Stimulated activated CD8-positive, alpha-beta memory T cell treated with anti-CD3 and anti-CD28 coated beads, Interleukin-15, amount 100 ng/mL, for 4 hours (primary cell): ENCODE measurements at places on chromosomes 5 and 9.

GRCh38 chr5:164898705-164899104 is 1393.3 kb downstream of the MAT2B start:
- DNase-seq = no peak

- DNase-seq = no peak
Observed at GRCh38 chr5:88142636-88142885, 126.1 kb downstream of the TMEM161B start.

GRCh38 chr5:15594977-15595568 is 95.1 kb downstream of the FBXL7 start:
- DNase-seq = no peak

DNA sequence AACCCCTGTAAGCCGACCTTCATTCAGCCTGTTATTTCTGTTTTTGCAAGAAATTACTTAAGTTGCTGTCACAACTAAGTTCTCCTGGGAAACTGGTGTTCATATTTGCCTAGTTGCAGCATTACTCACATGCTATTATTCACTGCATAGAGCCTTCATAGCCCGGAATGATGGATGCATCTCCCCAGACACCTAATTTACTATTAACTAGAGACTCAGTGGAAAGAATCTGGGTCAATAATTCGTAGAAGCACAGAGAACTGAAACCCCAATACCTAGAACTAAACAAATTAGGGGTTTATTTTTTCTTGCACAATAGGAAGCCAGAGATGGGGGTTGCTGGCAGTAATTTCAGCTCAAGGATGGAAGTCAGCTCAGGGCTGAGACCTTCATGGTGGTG is 45.7 kb upstream of the FAM170A start:
- no peak for DNase-seq

- no peak for DNase-seq
Observed at GRCh38 chr5:91176288-91177016, 206.7 kb downstream of the ARRDC3 start.

DNA sequence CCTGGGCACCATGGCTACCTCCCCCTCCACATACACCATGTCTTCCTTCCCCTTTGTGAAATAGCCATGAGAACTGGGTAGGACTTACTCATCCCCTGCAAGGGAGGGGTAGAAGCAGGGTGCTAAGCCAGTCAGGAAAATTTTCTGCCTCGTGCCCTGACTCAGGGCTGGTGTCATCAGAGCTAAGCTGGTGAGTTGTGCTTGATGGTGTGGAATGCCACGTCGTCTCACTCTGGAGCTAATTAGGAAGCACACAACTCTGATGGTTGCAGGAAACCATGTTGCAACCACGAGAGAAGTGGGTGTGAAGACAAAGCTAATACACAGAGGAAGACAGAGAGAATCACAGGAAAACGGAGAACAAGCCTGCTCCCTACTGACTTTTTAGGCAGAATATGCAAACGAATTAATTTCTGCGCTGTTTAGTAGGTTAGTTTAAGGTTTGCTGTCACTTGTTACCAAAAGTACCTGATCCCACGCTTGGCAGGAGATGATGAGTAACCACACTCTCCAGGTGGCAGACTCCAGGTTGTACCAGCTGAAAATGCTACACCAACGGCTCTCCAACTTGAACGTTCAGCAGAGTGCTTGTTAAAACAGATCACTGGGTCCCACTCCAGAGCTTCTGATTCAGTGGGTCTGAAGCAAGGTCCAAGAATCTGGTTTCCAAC is 54.5 kb downstream of the STK10 start:
- DNase-seq = peak; percentile 23

- DNase-seq = no peak
Observed at GRCh38 chr5:99314721-99315120, 385.9 kb upstream of the CHD1 start.

GRCh38 chr9:5052838-5053237 is 67.8 kb downstream of the JAK2 start:
- no peak for DNase-seq

DNA sequence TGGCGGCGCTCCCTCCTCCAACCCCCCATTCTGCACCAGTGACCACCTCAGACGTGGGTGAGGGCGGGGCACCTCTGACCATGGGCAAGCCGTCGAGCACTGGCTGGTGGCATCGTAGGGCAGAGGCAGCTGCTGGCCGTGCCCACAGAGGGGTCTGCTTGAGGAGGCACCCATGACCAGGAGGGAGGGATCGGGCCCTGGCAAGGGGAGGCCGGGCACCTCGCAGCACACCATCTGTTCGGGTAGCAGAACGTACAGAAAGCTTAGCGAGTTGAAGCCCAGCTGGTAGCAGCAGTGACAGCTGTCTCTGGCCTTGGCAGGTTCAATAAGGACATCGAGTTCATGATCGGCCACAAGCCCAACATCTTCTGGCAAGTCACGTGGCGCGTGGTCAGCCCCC is 4.3 kb upstream of the SLC6A18 start:
- DNase-seq = no peak

- DNase-seq = no peak
Observed at GRCh38 chr5:36607838-36608783, 1.7 kb downstream of the SLC1A3 start.

DNA sequence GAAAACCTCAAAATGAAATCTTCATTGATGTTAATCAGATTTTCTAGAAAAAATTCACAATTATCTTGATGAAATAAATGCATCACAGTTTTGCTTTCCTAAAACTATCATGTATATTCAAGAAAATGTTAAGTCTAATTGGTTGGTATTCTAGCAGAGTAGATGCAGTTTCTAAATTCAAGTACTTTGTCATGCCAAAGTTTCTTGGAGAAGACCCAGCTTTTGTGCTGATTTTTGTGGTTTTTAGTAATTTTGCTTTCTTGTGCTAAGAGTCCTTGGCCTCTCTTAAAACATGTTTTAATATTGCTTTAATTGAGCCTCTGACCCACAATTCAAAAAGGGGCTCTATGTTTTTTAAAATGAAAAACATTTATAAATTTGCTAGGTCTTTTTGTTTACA is 924.8 kb upstream of the PTPRD start:
- DNase-seq = no peak

DNA sequence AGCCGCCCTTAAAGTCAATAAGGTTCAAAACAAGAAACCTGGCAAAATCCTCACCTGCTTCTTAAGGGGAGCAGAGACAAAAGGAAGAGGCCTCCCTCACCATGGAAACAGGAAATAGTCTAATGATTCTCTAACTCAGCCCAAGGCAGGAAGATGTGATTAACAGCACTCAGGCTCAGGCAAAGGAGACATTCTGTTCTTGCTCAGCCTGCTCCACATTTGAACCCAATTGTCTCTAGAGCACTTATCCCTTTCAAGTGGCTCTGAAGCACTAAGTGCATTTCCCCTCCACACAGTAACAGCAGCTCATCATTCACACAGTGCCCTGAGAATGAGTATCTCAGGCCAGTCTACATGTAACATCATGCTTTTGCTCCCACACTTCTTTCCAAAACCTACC is 72.3 kb downstream of the NIPSNAP3B start:
- no peak for DNase-seq

- no peak for DNase-seq
Observed at GRCh38 chr5:52668544-52669185, 119.1 kb upstream of the ITGA1 start.

GRCh38 chr9:21023861-21024260 is 7.6 kb downstream of the HACD4 start:
- no peak for DNase-seq

- no peak for DNase-seq
Observed at GRCh38 chr9:131406563-131407436, 12.9 kb downstream of the PRRC2B start.

DNA sequence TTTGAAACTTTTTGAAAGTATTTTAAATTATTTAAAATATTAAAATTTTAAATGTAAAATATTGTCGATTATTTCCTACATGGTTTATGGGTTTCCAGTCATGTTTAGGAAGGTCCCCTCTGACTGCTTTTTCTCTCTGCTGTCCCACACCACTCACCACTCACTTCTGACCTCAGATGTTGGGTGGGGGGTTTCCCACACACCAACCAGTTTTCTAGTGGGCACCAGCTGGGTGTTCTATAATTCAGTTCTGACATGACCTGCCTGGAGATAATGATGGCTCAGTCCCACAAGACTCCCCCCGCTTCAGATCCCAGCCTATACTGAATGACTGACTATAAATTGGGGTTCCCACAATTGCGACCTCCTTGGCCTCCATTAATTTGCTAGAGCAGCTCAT is 310.4 kb downstream of the GADD45G start:
- DNase-seq = no peak

- DNase-seq = no peak
Observed at GRCh38 chr5:51988634-51989033, 605.4 kb downstream of the ISL1 start.

GRCh38 chr5:137233726-137234125 is 265.4 kb downstream of the SPOCK1 start:
- DNase-seq = no peak

- DNase-seq = no peak
Observed at GRCh38 chr5:87949676-87950631, 318.7 kb downstream of the TMEM161B start.
